Glomerular endothelial cell (primary cell): ENCODE measurements at places on chromosomes 5 and 9. TPM values are rescaled to one million over a fixed set of nuclear protein-coding genes. Genes with fewer than 3 reads are reported as not detected.

Gene PDE6A
- total RNA-seq, result not detected in 2 replicates

DNA sequence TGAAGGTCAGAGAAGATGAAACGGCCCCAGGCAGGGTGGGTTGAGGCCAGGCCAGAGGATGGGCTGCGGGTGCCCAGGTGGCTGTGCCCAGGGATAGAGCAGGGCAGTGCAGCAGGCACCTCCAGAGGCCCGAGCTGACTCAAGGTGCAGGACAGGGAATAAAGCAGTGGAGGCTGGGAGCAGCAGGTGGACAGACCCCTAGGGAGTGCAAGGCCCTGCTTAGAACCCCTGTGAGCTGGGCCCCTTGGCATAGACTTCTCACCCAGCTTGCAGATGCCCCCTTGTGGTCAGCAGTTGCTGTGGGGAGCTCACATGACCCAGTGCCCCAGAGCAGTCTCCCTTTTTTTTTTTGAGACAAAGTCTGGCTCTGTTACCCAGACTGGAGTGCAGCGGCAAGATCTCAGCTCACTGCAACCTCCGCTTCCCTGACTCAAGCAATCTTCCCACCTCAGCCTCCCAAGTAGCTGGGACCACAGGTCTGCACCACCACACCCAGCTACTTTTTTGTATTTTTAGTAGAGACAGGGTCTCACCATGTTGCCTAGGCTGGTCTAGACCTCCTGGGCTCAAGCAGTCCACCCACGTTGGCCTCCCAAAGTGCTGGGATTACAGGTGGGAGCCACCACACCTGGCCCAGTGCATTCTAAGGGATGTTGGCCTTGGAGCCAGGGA lies 118.8 kb downstream of the WNK2 start:
- peak; percentile 10 for DNase-seq

- DNase-seq, result no peak
Observed at GRCh38 chr5:119706049-119706448, 76.7 kb downstream of the FAM170A start.

Gene TMEM232
- 0.41 TPM in 1 of 2 replicates, not detected in the other for total RNA-seq

DNA sequence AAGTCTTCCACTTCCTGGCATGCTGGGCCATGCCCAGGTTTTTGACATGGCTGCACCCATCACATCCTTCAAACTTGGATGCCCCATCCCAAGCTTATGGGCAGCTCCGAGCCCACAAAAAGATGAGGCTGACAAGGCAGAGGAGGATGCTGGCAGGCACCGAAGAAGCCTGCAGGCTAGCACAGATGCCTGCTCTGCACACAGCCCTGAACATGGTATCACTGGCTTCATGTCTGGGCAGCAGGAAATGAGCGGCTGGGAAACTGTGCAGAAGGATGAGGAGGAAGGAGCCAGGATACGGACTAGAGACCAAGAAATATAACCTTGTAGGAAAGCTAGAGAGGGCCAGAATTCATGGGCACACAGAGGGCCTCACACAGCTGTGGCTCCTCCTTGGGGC lies 14.8 kb downstream of the CAMK2A start:
- DNase-seq, result no peak

DNA sequence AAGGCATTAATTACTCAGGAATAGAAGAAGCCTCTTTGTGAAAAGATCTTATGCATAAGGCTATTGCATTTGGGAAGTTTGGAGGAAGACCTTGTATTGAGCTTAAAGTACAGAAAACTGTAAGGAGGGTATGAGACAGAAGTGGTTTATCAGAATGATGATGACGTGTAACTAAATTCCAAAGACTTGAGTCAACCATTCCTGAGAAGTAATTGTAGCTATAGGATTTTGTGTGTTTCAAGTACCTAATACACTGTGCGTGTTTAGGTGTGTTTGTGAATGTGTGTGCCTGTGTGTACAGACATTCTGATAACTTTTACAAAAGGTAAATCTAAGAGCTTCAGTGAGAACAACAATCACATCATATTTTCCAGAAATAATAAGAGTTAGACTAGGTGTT lies 46.5 kb upstream of the IRX2 start:
- no peak for DNase-seq

- no peak for DNase-seq
Observed at GRCh38 chr5:168177831-168178450, 113.5 kb upstream of the WWC1 start.
